ENCODE measurements at places on chromosomes 5 and 9.
A peak's percentile ranks its signal among the peaks of the same experiment; 100 is the strongest.

DNA sequence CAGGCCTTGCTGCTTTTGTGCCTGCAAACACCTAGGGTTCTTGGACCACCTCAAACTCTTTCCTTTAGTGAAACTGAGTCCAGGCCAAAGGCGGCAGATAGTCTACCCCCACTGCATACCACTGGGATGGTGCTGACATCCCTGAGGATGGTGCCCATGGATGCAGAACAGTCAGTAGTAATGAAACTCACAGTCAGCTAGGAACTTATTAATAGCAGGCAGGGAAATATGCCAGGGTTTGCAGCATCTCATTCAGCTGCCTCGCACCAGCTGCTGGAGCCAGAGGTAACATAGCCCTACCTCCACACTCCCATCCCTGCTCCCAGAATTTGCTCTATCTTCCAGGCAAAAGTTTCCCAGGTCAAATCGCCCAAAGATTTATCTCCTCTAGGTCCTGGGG lies 189.1 kb downstream of the SREK1 start:
- DNase-seq: no peak

GRCh38 chr5:177100714-177101121 lies 14.0 kb downstream of the FGFR4 start:
- no peak for DNase-seq

- DNase-seq: no peak
Measured at GRCh38 chr9:134491196-134491835, 150.3 kb upstream of the COL5A1 start.

- DNase-seq: no peak
Measured at GRCh38 chr5:9429691-9430215, 116.1 kb downstream of the SEMA5A start.

GRCh38 chr9:21616082-21616778 lies 134.1 kb upstream of the IFNE start:
- peak; percentile 97 for DNase-seq
